ENCODE measurements at places on chromosomes 12 and 14.
A peak's percentile ranks its signal among the peaks of the same experiment; 100 is the strongest.

GRCh38 chr14:29629839-29630238, 297.8 kb downstream of the PRKD1 start:
- no peak for DNase-seq

GRCh38 chr14:72610831-72611200, 283.1 kb downstream of the DPF3 start:
- DNase-seq, result no peak

DNA sequence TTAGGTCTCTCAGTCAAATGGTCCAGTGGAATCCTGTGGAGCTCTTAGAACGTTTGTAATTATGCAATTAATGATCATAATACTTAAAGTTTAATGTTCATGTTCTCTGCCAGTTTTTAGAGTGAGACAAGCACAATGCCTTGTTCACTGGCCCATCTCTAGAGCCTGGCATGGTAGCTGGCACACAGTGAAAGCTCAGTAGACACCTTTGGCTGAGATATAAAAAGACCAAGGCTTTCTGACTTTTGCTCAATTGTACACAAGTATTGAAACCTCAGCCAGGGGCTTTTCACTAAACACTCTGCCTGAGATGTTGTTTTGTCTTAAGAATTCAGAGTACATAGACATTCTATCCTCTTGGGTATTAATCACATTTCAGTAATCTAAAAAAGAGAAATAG, 241.8 kb upstream of the ATP2B1 start:
- no peak for DNase-seq

- DNase-seq, result no peak
Observed at GRCh38 chr14:21084998-21085853, 13.2 kb downstream of the ZNF219 start.

GRCh38 chr12:1205512-1206060, 214.6 kb downstream of the ERC1 start:
- DNase-seq, result no peak

- DNase-seq, result no peak
Observed at GRCh38 chr14:89060191-89060590, 235.7 kb downstream of the TTC8 start.

DNA sequence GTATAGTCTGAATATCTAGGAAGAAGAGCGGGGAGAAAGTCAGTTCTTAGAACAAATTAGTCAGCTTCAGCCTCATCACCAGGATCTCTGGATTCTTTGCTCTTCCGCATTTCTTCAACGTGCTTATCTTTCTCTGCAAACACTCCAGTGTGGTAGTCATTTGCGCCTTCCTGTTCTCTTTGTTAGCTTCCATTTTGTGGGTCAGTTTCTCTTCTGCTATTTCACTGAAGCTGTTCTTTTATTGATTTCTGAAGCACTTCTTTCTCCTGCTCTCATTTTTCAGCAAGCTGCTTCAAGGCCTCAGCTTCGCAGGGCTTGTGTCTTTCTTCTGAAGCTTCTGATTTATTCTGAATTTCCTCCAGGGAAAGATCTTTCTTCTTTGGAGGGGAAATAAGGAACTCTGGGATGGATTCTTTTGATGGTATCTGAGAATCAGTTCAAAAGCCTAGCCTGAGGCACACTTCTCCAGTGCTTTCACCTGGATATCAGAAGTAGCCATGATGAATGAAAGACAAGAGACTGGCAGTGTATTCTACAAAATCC, 13.5 kb downstream of the AMN1 start:
- DNase-seq, result no peak

DNA sequence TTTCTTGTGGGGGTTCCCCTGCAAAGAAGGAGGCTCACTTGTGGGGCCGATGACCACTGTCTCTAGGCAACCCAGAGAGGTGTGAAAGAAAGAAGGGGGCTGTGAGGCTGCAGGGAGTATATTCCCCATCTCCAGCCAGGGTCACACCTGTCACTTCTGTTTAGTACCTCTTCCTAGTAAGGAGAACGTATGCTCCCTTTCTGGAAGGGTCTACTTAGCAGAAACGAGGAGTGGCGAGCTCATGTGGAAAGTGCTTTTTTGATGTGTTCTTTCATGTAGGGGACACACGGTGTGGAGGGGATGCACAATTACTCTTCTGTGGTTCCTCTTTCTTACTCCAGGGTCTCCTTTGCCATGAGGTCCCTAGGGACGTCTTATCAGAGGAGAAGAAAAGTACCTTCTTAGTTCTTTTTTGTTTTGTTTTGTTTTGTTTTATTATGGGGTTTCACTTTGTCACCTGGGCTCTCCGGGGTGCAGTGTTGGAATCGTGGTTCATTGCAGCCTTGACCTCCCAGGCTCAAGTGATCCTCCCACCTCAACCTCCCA, 58.3 kb downstream of the PRKCH start:
- DNase-seq, result peak; percentile 26

- no peak for DNase-seq
Observed at GRCh38 chr14:72652179-72652578, 241.7 kb downstream of the DPF3 start.

GRCh38 chr14:38616959-38617358, 361.1 kb upstream of the CLEC14A start:
- DNase-seq, result no peak

DNA sequence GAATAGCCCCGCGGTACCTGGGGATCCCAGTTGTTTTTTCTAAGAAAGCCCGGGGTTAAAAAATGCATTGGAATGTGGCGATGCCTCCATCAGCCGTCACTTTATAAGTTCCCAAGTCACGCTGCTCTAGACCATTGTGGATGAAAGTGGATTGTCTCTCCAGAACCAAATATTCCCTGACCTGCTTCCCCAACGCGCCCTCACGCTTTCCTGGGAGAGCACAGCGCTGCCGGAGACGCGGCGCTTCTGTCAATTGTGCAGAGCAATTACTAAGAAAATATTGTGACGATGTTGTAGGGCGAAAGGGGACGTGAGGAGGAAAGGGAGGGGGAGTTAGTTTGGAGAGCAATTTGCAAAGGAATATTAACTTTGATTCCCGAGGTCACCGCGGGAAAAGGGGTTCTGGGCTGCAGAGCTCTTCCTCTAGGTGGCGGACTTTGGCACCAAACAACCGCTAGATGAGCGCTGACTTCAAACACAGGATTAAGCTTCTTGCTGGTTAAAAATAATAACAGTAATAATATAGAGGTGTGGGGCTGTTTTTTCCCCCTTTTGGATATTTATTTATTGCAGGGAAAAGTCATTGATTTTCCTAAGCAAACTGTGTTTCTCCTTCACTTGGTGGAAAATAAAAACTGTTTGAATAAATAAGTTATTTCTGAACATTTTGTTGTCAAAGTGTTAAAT, 9.6 kb upstream of the FOXG1 start:
- no peak for DNase-seq

DNA sequence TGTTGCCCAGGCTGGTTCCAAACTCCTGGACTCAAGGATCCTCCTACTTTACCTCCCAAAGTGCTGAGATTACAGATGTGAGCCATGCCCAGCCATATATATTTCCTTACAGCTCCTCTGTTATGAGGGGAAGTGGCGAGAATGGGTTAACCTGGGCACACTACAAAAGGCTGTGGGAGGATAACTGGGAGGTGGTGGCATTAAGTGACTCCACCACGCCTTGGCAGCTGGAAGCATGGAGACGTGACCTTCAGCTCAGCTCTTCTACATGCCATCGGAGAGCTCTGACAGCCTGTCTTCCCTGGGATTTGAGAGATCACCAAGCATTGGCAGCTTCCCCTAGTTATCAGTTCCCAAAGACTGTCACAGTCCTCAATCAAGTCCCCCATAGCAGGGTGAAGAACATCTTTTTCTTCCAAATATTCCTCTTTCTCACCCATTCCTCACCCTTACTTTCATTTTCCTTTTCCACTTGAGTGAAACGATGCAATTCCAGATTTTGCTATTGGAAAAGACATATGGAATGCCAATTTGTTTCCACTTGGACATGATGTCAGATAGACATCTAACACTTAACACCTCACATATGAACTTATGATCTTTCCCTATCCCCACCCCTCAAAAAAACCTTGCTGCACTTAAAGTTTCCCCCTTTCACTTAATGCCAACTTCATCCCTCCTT, 48.5 kb downstream of the PHLDA1 start:
- no peak for DNase-seq
